SK-N-SH (cell line): ENCODE measurements at places on chromosomes 6 and 20.

DNA sequence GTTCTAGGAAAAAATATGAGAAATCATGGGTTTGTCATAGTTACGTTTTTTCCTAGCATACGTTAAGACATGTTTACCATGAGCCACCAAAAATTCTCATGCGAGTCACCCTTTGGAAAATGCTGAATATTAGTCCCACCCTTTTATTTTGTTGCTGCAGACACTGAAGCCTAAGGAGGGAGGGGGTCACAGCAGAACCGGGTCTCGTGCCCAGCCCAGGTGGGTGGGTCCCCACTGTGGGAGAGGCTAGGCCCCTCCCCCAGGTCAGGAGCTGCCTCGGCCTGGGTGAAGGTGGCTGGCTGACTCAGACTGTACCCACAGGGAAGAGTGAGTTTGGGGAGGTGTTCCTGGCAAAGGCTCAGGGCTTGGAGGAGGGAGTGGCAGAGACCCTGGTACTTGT lies 26.2 kb upstream of the SRF start:
- no peak for DNase-seq

- DNase-seq, result no peak
Observed at GRCh38 chr6:104705095-104705707, 154.5 kb downstream of the HACE1 start.

DNA sequence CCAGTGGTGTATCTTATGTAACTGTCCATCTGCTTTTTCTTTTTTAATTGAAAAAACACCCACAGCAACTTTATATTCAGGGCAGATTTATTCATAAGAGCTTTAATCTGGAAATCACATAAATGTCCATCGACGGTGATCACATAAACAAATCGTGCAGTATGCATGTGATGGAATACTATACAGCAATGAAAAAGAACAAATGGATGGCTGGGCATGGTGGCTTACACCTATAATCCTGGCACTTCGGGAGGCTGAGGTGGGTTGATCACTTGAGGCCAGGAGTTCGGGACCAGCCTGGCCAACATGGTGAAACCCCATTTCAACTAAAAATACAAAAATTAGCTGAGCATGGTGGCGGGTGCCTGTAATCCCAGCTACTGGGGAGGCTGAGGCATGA lies 39.1 kb downstream of the VSTM2L start:
- DNase-seq, result no peak

- DNase-seq, result no peak
Observed at GRCh38 chr6:44478158-44478557, 90.7 kb downstream of the CDC5L start.

DNA sequence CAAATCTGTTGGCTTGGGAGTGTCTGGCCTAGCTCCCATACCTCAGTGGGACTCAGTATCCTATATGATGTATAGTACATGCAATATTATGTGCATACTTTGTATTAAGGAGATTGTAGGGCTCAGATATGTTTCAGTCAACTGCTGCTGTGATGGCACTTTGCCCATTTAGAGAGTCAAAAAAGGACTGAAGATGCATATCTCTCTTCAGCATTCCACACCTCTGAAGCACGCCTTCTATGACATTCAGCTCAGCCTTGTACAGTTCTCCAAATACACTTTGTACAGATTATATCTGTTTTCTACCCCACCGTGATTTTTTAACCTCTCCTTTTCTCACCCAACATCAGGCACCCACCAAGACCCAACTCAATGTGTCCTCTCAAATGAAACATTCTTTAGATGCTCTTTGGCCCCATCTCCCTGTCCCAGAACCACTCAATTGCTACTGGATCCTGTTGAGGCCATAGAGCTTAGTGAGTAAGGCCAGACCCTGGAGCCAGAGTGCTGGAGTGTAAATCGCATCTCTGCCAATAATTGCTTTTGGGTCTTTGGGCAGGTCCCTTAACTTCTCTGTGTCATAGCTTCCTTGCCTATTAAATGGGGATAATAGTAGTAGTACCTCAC lies 15.6 kb downstream of the ENPP1 start:
- no peak for DNase-seq

DNA sequence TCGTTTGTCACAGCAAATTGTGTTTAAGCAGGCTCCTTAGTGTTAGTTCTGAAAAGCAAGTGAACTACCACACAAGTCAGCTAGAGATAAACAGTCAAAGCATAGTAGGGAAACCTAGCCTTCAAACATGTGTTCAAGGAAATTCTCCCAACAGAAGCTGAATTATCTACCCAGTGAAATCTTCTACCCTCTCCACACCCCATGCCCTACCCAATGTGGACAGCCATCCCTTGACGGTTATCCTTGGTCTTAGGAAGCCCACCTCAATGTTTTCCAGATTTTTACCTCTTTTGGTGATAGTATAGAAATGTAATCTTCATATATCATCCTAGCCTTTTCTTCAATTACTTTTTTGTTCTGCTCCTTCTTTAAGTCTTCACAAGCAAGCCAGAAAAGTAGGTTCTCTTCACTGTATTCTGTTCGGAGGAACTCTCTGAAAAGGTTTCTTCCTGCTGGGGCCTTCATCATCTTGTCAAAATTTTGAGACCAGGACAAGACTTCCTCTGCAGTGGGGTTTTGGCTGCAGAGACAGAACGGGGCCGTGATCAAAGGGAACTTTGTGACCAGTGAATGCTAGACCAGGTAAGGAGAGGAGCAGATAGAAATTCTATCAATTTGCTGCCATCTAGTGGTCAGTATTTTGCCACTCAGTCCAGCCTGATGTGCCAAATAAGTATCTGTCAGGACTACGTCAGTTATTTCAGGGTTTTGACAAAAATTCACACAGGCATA lies 21.6 kb upstream of the MTRF1L start:
- peak; percentile 60 for DNase-seq

DNA sequence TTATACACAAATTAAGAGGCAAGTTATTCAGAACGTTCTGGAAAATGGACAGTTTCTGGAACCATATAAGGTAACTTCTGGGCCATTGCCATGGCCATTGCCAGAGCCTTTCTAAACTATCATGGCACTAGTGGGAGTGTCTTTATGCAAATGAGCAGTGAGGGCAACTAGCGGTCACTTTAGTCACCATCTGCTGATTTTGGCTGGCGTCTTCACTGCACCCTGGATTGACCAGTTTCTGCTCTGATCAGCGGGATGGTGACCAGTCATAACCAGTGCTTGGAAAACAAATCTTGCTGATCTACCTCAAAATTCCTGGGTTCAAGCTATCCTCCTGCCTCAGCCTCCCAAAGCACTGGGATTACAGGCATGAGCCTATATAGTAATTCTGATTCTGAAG lies 7.3 kb upstream of the SNTA1 start:
- no peak for DNase-seq

DNA sequence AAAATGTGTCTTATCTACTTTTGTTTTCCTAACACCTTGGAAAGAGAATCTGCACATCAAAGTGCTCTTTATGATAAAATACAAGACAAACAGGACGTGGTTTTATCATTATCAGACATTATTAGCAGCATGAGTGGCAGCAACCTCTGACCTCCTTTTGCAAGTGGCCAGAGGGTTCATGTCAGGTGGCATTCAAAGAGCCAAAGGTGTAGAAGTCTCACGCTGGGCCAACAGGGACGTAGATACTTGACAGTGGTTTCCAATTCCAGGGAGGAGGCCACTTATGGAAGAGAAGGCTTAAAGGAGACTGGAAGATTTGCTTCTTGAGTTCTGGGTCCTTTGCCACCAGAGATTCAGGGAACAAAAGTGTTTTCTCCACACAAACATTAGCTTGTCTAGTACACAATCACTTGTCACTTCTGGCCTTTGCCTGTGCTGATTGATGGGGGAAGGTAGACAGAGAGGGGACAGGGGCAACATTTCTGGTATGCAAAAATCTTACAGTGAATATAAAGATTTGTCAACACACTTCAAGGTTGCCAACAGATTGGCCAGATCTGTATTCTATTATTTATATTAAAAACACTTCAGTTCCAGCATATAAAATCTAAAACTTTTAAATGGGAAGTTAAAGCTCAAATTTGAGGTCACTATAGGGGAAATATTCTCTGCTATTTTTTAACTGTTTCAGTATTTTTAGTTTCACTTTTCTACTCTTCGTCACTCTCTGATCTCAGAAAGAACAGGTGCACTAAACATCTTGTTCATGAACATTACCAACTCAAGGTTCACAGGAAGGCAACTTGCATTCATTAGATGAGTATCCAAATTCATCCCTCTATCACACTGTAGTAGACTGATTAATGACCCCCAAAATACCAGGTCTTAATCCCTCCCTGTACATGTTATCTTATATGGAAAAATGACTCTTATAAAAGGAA lies 52.1 kb upstream of the FBXO30 start:
- no peak for DNase-seq

- DNase-seq, result no peak
Observed at GRCh38 chr6:37016995-37017394, 11.5 kb downstream of the FGD2 start.

DNA sequence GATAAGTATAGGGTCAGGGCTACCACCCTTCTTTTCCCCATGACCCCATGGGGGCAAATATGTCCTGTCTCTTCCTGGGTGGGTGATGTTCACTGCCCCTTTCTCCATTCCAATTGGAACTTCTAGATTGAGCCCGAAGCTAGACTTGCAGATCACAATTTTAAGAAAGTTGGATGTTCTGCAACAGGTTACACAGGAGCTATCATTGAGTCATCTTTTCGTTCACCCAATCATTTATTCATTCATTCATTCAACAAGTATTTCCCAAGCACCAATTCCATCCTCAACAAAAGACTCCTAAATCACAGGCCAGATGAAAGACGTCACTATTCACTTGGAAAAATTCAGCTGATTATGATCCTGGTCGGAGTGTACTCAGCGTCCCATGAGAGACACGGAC lies 71.0 kb upstream of the FOXP4 start:
- DNase-seq, result no peak
